ENCODE measurements at places on chromosomes 2 and 18.
A peak's percentile ranks its signal among the peaks of the same experiment; 100 is the strongest.

GRCh38 chr2:54999182-54999581 lies 51.1 kb downstream of the RTN4 start:
- DNase-seq = no peak

DNA sequence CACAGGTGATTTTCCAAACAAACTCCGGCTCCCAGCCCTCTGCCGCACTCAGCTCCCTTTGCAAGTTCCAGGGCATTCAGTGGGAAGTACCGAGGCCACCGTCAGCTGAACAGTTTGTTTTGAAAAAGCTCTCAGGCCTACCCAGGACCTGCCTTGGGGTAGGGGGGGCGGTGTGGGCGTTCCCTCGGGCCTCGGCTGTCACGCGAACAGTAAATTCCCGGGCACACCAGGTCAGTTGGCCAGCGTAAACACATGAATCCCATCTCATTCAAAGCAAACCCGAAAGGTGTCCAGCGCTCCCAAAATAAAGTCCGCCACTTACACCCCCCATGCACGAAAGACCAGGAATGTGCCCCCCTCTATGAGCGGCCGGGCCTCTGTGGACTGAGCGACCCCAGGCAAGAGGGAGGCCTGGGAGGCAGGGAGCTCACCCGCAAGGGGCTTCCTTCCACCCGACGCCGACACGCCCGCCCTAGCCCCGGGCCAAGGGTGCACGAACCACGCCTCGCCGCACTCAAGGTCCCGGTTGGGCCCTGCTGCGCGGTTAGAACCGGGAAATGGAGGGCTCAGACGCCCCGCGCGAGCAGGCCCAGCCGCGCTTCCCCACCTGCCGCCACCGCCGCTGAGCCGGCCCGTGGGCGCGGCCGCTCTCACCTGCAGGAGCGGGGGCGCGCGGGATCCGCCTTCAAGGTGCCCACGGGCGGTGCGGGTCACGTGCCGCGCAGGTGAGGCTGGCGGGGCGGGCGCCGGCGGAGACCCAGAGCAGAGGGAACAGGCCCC lies at the start of gene WDSUB1:
TSS of gene WDSUB1 (minus strand) at position 775 of the 780 bp plus-strand sequence. CDS start 3,634 bp downstream, outside the sequence.
- DNase-seq = peak; percentile 31

DNA sequence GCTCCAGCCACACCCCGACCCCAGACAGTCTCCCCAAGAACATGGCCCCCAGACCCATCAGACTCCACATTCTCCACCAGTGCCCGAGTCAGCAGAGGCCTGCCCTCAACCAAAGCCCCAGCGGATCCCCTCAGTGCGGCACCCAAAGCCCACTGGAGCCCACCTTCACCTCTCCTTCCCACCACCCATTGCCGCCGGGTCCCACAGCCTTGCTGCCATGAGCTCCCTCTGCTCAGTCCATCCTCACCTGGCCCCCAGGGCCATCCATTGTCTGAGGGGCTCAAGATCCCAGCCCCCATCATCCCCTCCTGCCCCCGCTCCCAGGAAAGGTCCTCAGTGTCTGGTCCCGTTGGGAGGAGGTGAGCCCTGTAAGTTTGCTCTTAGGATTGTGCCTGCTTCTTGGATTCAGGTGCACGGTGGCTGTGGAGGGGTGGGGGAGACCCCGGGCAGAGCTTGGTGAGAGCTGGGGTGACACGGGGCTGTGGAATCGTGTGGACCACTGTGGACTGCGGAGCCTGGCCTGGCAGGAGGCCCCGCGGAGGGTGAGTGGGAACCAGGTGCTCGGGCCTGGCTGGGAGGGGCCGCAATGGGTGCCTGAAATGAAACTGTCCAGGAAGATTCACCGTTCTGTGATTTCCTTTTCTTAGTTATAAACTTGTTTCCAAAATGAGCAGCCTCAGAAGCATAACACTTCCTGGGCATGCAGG lies 32.7 kb upstream of the GPC1 start:
- DNase-seq = no peak

- no peak for DNase-seq
These were observed 11.1 kb upstream of the ABCA12 start for GRCh38 chr2:215149486-215149885.

DNA sequence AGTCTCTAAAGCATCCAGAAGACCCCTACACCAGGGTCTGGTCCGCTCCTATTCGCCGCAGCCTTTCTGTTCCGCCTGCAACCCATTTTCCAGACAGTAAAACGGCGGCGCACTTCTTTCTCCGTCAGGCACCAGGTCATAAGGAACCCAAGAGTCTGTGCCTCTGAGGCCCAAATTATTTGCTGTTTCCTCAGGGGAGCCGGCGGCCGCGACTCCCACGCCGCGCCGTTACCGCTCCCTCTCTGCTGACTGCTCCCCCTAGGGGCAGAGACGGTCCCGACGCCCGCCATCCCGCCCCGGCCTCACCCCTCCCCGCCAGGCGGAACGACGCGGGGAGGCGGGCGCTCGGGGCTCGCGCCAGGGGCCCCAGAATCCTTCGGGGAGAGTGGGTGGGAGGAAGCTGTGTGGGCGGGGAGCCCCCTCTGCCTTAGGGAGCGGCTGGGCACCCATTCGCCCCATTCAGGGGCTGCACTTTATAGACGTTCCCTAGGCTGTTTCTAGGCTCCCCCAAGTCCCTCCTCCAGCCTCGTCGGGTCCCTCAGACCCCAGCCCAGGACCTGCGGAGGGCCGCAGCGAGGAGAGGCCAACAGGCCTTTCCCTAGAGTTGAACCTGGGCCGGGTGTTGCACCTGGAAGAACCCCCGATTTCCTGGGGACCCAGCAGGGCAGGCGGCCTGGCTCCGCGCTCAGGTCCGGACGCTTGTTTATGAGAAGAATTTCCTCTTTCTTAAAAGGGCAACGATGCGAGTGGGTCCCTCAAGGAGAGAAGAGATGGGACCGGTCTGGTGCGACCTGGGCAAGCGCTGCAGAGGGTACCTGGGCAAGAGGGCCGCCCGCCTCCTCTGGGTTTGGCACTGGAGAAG lies 3.6 kb upstream of the CTDSP1 start:
- DNase-seq = peak; percentile 94

DNA sequence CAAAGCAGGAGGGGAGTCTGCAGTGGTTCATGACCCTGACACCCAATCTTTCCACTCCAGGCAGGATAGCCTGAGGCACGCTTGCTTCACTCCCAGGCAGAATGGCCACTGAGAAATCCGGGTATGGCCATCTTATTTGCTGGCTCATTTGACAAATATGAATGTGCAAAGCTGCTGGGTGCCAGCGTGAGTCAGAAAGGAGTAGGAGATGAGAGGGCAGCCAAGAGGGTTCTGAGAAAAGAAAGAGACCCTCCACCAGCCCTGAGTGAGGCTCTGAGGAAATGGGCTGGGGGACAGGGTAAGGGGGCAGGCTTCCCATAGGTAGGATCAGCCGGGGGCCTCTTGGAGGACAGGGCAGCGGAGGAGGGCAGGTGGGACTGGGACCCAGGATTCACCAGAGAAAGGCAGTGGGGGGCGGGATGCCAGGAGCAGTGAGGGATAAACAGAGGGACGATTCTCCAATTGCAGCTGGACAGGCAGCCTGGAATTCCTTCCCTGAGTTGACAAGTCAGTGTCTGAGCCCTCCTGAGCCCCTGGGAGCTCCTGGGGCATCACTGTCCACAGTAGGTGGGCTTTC lies 15.2 kb downstream of the RAMP1 start:
- no peak for DNase-seq

DNA sequence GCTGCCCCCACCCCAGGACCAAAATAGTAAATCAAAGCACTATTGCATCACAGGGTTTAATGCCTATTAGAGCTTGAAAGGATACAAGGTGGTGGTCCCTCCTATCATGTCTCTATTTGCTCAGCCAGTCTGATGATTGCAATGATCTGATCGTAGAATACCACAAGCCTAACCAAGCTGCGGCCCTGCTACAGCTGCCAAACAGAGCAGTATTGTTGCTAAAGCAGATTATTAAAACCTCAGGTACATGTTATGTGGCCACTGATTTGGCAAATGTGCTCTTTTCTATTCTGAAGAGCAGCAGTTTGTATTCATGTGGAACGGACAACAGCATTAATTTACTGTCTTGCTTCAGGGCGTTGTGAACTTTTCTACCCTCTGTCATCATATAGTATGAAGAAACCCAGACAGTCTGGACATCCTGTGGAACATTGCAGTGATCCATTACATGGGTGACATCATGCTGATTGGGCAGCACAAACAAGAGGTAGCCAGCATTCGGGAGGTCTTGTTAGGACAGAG lies 8.4 kb upstream of the VAPA start:
- DNase-seq = no peak

DNA sequence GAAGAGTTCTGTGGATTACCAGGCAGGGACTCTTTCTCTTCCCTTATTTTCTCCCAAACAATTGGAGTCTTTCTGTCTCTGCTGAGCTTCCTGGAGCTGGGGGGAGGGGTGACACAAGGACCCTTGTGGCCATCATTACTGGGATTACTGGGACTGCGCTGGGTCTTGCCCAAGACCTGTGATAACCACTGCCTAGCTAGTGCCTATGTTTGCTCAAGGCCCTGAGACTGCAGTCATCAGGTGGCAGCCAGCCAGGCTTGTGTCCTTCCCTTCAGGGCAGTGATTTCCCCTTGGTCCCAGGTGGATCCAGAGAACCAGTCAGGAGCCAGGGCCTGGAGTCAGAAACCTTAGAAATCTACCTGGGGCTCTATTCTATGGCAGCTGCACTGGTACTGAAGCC lies 355.6 kb downstream of the PARD3B start:
- DNase-seq = no peak

- DNase-seq = no peak
These were observed 544.3 kb downstream of the ZNF804A start for GRCh38 chr2:185142677-185143076.

DNA sequence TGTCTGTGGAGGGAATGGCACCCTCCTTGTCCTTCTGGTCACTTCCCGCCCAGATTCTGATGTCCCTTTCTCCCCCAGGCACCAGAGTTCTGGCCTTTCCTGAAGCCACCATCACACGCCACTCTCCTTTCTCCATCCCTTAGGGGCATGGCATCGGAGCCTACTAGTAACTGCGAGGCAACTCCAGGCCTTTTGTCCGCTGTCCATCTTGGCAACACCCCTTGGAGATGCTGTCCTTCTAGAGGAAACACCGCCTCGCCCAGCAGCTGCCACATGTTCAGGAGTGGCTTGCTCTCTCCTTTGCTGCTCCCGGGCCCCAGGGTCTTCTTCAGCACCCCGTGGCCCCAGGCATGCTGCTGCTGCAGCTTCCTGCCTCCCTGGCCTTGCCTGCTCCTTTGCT lies 267.0 kb downstream of the SRBD1 start:
- no peak for DNase-seq

DNA sequence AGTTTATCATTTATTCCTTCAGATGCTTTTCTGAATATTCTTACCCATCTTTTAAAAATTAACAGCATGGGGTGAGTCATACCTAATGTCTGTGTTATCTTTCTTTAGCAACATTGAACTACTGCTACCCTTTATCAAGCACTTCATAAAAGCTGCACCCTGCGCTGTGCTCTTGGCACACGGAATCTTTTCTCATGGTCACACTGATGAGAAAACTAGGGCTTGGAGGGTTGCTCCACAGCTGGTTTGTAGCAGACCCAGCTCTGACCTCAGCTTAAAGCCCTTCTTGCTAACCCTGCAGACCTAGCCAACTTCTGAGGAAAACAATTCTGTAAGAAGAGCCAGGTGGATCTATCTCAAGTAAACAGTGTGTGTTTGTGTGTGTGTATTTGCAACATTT lies 106.3 kb downstream of the RNF144A start:
- DNase-seq = no peak

DNA sequence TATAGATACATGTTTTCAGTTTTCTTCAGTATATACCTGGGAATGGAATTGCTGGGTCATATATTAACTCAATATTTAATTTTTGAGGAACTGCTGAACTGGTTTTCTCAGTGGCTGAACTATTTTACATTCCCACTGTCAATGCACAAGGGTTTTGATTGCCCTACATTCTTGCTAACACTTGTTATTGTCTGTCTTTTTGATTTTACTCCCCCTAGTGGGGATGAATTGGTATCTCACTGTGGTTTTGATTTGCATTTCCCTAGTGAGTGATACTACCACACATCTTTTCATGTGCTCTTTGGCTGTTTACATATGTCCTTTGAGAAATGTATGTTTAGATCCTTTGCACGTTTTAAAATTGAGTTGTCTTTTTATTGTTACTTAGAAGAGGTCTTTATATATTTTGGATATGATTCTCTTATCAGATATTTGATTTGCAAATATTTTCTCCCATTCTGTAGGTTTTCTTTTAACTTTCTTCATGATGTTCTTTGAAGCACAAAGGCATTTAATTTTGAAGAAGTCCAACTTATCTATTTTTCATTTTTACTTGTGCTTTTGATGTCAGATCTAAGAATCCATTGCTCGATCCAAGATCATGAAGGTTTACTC lies 36.2 kb downstream of the ASB1 start:
- no peak for DNase-seq

DNA sequence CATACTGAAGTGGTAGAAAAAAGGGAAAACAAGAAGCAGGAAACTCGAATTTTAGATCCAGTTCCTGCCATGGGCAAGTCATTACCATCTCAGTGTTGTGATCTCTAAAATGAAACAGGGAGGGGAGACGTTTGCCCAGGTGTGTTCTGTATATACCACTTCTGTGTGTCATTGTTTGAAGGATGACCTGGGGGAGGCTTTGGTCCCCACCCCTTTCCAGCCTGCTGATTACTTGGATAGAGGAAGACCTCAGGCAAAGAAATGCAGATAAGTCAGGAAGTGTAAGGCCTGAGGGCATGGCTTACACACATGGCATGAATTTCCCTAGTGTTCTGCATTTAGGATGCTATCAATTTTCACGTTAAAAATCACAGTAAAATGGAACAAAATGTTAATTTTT lies 205.2 kb upstream of the CXCR4 start:
- DNase-seq = no peak

GRCh38 chr2:172826522-172826921 lies 90.9 kb downstream of the RAPGEF4 start:
- DNase-seq = no peak

GRCh38 chr2:9663008-9663879 lies 32.4 kb upstream of the YWHAQ start:
- no peak for DNase-seq

- no peak for DNase-seq
These were observed 2.2 kb downstream of the BUB1 start for GRCh38 chr2:110675679-110676078.

DNA sequence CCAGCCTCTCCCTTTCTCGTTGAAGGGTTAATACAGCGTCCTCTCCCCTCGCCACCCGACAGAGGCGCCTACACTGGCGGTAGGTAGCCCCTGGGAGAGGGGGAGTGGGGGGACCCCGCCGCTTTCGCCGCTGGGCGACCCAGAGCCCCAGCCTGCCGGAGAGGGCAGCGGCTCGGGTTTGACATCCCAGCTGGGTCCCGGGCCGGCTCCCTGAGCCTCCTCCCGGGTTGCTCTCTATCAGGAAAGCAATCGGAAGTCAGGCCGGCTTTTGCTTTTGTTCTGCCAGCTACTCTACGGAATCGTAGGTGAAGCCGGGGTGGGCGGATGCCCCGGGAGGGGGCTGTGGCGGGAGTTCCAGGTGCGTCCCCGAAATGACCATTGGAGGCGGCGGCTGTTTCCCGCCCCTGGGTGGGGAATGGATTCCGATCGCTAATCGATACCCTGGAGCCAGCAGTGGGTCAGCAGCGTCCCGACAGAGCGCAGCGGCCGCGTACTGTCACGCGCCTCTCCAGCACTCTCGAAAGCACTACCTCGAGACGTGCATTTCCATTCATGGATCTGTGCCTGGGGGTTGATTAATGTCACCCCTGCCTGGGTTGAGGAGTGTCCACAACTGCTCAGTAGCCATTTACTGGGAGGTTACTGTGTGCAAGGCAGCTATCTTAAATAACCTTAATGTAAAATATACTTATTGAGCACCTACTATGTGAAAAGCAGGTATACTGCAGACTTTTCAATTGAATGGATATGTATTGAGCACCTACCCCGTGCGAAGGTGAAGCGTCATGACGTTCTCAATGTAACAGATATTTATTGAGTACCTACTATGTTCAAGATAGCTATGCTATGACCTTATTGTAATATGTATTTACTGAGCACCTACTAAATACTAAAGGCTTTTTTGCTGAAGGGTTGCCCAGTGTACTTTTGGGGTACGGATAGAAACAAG lies 1.1 kb downstream of the MAPK4 start:
- DNase-seq = no peak
